ENCODE measurements at places on chromosomes 1 and 21. TPM values are rescaled to one million over a fixed set of nuclear protein-coding genes. Genes with fewer than 3 reads are reported as not detected.

DNA sequence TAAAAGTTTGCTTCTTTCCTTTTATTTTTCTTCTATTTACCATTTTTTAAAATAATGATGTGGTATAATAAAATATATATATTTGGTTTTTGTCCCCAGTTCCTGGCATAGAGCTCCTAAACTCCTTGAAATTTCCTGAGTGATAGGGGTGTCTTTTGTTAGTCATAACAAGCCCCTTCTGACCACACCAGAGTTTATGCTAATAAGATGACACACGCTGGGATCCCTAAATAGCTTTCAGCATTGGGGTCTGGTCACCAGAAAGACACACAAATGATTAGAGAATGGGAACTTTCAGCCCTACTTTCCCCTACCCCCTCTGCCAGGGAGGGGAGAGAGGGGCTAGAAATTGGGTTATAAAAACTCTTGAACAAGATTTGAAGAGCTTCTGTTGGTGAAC is 56.2 kb downstream of the COL24A1 start:
- DNase-seq, result no peak

DNASE2B gene
- 0.03 TPM for polyA plus RNA-seq

TCP10L gene
- 0.08 TPM for polyA plus RNA-seq

DNA sequence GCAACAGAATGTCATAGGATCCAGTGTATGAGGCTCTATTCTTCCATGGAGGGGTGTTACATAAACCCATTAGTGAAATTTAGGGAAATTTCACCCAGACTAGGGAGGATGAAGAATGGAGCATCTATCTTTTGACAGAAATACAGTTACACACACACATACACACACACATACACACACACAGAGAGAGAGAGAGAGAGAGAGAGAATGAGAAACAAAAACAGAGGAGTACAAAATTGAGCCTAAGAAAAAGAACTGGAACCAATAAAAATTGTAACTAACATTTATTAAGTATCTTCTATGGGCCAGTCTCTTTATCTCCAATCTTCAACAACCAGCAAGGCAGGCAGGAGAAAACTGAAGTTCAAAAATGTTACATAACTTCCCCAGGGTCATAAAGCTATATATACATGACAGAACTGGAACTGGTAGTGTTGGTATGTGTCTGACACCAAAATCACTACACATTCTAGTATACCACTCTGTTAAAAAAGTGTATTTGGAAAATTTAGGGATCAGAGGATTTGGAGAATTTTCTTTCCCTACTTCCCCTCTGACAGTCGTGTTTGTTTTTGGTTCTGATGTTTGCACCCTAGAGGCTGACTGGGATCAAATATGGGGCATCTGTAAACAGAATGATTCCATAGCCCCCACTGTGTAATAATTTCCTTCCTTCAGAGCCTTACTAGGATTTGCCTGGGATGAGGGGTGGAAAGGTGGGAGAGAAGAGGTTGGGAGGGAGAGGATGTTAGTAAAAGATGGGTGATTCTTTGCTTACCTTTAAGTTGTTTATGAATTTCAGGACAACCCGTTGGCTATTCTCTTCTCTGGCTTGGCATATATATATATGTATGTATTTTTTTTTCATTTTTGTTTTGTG is 1.0 kb upstream of the ZFYVE9 start:
- peak; percentile 27 for DNase-seq

DNA sequence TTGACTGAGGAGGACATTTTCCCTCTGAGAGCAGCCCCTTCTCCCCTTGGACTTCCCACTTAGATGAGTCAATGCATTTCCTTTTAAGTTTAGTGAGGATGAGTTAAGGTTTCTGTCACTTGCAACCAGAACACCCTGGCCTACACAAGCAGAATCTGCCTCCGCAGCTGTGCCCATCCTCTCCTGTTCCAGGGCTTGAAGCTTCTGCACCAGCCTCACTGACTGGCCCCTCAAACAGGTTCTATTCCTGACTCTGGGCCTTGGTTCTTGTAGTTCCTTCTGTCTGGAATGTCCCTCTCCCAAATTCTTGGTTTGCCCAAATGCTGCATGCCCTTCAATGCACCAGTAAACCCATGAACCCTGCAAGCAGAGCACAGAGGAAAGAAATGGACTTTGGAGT is 394.4 kb downstream of the PTPRU start:
- DNase-seq, result no peak

PTGFR gene
- polyA plus RNA-seq, result 3.6 TPM

- DNase-seq, result no peak
Observed at GRCh38 chr1:57943365-57943764, 519.5 kb upstream of the DAB1 start.

GPR37L1 gene
- polyA plus RNA-seq, result not detected

DNA sequence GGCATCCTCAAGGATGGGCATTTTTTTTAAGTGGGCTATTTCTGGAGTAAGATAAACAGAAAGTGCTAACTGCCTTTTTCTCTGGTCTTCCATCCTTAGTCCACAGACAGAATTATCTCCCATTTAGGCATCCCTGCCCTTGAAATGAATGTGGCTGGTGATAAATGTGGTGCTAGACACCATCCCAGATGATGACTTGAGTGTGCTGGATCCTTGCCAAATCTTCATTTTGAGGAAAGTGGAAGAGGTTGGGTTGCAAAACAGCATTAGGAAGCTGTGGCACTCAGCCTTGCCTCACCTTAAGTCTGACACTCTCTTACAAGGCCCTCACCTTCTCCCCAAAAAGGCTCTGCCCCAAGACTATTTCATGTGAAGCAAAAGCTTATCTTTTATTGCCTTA is 19.2 kb downstream of the MAB21L3 start:
- no peak for DNase-seq

CASQ1 gene
- polyA plus RNA-seq, result 0.18 TPM

DNA sequence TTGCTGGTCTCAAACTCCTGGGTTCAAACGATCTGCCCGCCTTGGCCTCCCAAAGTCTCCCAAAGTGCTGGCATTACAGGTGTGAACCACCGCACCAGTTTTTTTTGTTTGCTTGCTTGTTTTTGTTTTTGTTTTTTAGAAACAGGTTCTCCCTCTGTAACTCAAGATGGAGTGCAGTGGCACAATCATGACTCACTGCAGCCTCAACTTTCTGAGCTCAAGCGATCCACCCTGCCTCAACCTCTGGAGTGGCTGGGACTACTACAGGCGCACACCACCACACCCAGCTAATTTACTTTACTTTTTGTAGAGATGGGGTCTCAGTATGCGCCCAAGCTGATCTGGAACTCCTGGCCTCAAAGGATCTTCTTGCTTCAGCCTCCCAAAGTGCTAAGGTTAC is 47.3 kb upstream of the USP1 start:
- DNase-seq, result no peak

- DNase-seq, result no peak
Observed at GRCh38 chr1:200112290-200112689, 84.8 kb downstream of the NR5A2 start.

DNA sequence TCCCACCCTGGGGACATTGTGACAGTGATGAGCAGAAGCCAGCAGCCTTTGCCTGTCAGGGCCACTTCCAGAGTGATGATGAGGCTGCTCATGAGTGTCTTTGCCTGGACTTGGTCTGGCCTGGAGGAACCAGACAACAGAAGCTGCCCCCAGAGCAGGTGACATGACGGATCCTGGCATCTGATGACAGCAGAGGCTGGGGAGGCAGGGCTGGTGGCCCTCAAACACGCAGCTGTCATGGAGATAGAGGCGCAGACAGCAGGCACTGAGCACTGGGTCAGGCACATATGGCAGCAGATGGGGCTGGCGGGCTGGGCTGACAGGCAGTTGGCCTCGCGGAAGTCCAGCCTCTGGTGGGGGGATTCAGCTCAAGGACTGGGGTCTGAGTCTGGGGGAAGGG is 66.4 kb upstream of the STUM start:
- no peak for DNase-seq

DNA sequence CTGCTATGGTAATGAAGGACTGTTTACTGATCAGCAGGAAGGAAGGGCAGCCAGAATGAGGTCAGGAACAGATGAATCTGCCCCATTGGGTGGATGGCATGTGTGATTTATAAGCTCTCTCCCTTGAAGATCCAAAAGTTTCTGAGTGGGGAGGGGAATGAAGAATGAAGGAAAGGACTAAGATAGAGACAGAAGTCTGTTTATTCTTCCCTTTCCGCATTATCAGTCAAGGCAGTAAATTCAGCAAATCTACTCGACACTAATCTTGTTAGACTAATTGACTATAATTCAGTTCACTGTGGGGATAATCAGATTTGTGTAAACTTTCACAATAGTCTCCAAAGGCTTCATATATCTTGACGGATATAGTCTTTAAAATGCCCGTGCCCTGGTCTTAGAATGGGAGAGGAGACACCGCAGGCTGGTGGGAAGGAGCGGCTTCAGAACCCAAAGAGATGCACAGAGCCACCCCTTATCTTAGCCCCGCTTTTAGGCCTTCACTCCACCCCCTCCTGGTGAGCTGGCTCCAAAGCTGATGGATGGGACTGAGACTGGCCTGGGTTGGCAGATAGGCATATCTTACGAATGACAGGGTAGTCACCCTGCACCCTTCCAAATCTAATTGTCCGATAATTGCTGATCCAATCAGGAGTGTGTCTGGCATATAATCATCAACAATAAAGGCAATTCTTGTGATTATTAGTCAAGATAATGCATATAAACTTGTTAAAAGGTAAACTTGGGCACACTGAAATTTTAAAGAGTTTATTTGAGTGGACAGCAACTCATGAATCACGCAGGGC is 76.0 kb upstream of the PPM1J start:
- peak; percentile 81 for DNase-seq

SPEN gene
- 3.2 TPM for polyA plus RNA-seq

DNA sequence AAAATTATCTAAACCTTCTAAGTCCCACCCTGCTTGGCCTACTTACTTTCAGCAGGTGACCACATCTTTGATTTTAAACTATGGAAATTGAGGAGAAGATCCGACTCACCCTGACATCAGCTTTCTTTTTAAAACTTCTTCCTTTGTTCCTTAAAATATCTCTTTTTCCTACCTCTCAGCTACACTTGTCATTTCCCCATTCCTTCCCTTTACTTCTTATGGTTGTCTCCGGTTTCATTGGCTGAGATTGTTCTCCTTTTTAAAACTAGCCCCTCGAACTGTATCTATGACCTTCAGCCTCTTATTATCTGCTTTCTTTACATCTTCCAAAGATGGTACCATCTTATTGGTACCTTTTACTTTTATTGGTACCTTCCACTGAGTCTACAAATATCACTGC is 87.8 kb upstream of the NRIP1 start:
- DNase-seq, result no peak

- DNase-seq, result no peak
Observed at GRCh38 chr21:19785941-19786340, 1212.3 kb upstream of the NCAM2 start.

LCE2B gene
- polyA plus RNA-seq, result not detected

DNA sequence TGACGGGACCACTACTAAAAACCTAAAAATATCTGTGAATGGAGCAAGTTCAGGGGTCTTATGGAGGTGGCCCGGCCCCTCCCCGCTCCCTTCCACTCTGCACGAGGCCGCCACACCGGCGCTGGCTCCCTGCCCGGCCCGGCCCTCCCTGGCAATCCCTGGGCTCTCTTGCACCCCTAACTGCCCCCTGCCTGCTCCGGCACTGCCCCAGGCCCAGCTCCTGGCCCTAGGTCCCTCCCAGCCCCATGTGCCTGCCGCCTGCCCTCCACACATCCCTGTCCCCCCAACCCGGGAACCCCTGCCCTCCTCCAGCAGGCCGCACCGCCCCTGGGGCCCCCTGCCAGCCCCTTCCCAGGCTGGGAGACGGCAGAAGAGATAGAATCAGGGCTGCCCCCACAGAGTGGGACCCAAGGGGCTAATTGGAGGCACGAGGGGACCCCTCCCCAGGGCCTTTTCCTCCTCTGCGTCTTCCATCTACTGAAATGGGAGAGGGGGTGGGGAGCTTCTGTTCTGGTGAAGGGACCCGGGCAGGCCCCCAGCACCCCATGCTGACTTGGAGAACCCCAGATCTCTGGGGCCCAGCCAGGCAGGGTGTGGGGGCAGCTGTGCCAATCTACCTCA is 9.3 kb upstream of the CTRC start:
- DNase-seq, result peak; percentile 12

DNA sequence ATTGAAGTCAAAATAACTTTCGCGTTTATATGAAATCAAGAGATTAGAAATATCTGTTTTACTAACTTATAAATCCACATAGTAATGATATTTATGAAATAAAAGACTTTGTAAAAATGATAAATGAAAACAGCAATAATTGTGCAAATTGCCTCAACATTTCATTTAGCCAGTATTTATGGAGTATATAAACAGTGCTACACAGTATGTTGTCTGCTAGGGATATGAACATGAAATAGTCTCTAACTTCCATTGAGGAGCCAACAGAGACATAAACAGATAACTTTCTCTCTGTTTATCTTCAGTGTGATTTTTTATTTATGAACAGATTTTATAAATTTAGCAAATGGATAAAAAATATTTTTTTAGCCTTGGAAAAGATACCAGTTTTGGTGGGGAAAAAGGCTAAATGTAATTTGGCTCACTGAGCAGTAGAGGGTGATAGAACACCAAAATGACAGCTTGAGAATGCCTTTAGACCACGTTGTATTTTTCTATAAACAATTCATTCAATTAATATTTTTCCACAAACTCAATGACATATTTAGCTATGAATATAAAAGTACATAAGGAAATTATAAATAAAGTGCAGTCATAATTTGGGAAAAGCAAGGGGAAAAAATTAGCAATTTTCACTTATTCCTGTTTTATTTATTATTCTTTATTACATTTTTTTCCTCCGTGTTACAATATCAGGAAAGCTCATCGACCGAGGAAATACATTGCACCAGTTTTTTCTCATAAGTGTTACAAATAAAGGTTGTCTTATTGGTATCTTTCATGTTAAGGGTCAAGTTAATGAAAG is 47.5 kb upstream of the EEIG2 start:
- peak; percentile 41 for DNase-seq

- no peak for DNase-seq
Observed at GRCh38 chr1:202072211-202072765, 50.4 kb upstream of the GPR37L1 start.

BTF3L4 gene
- 26.1 TPM for polyA plus RNA-seq

RBP7 gene
- polyA plus RNA-seq, result 1.3 TPM

C1QTNF12 gene
- polyA plus RNA-seq, result not detected

CACYBP gene
- 40.0 TPM for polyA plus RNA-seq

ADAMTSL4 gene
- polyA plus RNA-seq, result 2.4 TPM

GRCh38 chr1:116971258-116971860 is 30.2 kb upstream of the CD101 start:
- peak; percentile 33 for DNase-seq

- DNase-seq, result no peak
Observed at GRCh38 chr1:93235261-93235660, 54.7 kb downstream of the CCDC18 start.

TENT5C gene
- polyA plus RNA-seq, result 1.2 TPM

COL16A1 gene
- polyA plus RNA-seq, result 10.4 TPM

GJB3 gene
- not detected for polyA plus RNA-seq

DNA sequence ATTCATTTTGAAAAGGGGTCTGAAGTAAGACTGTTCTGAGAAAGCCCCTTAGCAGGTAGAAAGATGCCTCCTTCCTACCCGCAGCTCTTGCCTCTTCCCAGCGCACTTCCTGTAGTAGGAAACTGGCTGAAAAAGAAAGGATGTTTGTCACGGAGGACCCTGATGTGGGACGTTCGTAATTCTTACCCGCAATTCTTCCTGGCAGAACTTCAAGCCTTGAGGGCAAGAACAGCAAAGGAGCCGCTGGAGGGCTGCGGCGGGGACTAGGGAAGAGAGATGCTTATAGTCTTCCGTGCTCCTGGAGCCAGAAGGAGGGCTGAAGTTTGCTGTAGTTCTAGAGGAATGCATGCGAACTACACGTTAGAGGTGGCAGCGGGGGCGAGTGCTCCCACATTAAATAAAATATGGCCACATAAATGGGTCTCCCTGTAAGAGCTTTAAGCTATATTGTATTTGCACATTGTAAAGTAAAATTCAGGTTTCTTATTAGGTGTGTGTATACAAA is 6.3 kb downstream of the C1orf53 start:
- peak; percentile 7 for DNase-seq

GRCh38 chr1:43034195-43034658 is 75.6 kb upstream of the SLC2A1 start:
- DNase-seq, result no peak
